ENCODE measurements at places on chromosomes 13 and 19. TPM values are rescaled to one million over a fixed set of nuclear protein-coding genes. Genes with fewer than 3 reads are reported as not detected.

DNA sequence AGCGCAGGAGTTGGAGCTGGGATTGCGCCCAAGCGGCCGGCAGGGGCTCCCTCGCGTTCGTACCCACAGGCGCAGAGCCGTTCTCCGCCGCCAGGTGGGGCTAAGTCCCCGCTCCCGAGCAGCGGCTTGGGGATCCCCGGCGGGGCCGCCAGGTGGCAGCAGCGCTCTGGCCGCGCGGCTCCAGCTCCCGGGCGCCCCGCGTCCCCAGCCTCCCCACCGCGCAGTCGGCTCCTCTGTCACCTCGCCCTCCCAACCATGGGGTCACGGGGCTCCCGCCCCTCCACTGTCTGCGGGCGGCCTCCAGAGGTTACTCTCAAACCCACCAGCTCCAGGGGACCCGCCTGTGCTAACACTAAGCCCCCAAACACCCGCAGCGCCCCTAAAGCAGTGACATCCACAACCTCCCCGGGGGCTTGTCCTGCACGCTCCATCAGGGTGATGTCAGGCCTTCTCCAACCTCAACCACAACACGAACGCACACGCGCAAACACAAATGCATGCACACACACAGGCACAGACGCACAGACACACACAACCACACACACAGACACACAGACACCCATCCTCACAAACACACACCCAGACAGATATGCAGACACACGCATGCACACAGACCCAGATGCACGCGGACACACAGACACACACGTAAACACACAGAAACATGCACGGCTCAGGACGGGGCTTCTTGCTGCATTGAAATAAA is 18.4 kb upstream of the KCTD15 start:
- DNase-seq, result no peak

- no peak for DNase-seq
These were observed 4.5 kb downstream of the ABHD17A start for GRCh38 chr19:1880611-1881392.

GRCh38 chr19:42325896-42326771 is 699 bp downstream of the MEGF8 start:
- no peak for DNase-seq

DNA sequence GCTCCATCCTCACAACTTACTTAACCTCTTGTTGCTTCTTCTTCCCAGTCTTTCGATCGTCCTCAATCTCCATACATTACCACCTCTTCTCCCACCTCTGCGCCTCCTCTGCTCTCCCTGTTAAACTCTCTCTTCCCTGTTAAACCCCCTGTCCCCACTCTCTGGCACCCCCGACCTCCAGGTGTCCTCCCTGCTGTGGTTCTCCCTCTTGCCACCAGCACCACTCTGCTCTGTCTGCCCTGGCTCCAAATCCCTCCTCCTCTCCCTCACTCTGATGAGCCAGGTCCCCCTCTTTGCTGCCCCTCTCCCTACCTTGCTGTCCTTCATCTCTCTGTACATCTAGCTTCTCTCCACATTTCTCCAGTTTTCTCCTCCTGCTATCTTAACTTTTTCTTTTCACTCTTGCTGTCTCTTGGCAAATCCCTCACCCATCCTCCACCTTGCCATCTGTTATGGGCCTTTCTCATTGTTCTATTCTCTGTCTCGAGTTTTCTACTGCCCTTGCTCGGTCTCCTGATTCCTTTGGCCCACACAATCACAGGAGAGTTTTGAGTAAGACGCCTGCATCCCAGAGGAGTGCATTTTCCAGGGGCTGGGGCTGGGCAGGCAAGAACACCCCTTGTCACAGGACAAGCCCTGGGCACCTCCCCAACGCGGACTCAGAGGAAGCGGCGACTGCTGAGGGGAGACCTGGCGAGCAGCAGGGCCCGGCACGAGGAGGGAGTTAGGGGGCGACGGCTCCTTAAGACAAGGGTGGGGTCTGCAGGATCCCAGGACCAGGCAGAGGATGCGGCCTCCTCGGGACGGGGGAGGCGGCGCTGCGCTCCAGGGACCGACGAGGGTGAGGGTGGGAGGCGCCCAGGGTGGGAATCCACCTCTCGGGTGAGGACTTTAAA is 21.4 kb upstream of the ERVV-1 start:
- no peak for DNase-seq

DNA sequence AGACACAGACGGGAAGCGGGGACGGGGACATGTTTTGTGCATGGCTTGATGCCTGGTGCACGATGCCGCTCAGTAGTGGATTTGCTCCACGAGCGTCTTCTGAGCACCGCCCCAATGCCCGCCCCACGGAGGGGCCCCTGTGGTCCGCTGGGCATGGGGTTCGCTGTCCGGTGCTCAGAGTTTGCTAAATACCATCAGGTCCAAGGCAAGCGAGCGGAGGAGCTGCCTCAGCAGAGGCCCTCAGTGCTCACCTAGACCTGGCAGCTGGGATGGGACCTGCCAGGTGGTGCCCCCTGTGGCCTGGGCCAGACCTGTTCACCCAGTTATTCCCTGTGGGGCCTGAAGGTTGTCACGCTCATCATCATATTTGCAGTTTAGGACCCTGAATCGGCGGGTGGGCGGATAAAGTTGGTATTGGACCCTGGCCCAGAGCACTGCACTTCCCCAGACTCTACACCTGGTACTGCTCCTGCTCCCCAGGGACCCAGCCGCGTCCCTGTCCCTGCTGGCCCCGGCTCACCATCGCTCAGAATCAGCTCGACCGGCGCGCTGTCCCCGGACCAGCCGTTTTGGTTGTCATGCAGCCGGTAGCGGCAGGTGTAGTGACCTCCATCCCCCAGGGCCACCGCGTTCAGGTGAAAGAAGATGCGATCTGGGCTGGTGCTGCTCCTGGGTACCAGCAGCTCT is 2.3 kb downstream of the A1BG start:
- DNase-seq, result no peak

DNA sequence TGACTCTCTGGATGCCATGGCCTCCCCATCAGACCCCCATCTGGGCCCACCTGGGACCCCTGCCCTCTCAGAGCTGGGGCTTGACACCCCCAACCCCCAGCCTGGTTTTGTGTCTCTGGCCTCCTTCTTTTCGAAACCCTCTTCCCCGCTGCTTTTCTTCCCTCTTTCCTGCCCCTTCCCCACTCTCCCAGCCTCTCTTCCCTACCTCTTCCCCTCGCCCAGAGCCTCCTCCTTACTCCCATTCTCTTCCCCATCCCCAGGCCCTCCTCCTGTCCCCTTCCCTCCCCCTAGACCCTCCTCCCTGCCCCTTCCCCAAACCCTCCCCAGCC is 2.1 kb downstream of the TNFSF9 start:
- DNase-seq, result no peak

PDE4A gene
- total RNA-seq, result 5.6 TPM

Measured in urinary bladder (tissue), 4 donors.